ENCODE measurements at places on chromosomes 7 and 10. TPM values are rescaled to one million over a fixed set of nuclear protein-coding genes. Genes with fewer than 3 reads are reported as not detected.

GRCh38 chr10:2978574-2979273, 88.6 kb upstream of the PFKP start:
- no peak for DNase-seq

DNA sequence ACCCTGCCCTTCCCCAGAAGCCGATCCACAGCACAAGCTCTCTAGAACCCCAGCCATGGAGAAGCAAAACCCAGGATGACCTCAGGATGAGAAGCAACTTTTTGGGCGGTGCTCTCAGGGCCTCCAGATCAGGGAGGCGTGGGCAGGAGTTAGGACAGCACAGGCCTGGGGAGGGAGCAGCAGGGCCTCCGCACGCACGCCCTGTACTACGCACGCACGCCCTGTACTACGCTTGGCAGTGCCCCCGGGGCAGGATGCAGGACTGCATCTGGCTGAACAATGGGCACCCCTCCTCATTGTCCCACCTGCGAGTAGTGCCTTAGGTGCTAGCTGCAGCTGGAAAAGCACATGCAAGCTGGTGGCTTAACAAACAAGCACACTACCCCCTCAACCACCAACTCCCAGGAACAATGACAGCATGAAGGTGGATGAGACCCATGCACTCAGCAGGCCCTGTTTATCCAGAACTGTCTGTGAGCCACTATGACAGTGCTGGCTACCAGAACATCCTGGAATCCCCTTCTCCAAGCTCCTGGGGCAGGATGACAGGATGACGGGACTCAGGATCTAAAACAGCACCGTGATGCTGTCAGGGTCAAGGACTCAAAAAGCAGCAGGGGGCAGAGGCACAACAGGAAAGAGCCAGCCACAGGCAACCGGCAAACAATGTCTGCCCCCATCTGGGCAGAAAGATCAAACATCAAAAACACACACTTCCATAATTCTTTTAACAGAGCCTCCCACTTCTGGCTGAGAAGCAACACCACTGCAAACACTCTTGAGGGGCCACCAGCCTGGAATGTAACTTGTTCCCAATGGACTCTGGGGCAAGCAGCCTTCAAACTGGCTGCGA, 11.8 kb downstream of the PODXL start:
- peak; percentile 55 for DNase-seq

GRCh38 chr10:106547047-106547635, 617.4 kb downstream of the SORCS1 start:
- DNase-seq: no peak

Gene THNSL1
- total RNA-seq: 5.4 TPM

Gene UPK3BL1
- 25.2 TPM for total RNA-seq
